ENCODE measurements at places on chromosomes 4 and X.

GRCh38 chr4:181194096-181194495, 1049.1 kb upstream of the TENM3 start:
- no peak for ATAC-seq

DNA sequence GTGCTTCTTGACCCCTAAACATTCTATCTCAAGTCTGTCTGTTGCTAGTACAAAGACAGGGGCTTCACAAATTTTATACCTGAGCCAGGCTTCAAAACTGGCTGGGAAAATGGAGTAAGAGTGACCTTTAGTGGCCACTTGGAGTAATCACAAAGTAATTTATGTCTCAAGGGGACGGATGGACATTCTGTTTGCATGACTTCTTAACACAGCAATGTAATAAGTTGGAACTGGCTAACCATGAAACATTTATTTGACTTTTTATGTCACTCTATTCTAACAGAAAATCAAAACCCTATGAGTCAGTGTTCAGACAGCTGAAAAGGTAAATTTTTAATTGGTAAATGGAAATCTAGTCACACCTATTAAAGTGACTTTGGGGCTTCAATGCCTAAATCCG, 600.6 kb downstream of the ANKRD50 start:
- no peak for ATAC-seq

- no peak for ATAC-seq
Observed at GRCh38 chr4:78483811-78484210, 67.8 kb upstream of the ANXA3 start.

- no peak for ATAC-seq
Observed at GRCh38 chr4:139297001-139297410, 4.3 kb upstream of the NAA15 start.

GRCh38 chr4:67714248-67714583, 13.3 kb upstream of the UBA6 start:
- peak; percentile 92 for ATAC-seq

GRCh38 chr4:145132511-145133098, 34.5 kb downstream of the ABCE1 start:
- peak; percentile 92 for ATAC-seq

GRCh38 chr4:163179207-163179606, 12.5 kb upstream of the NAF1 start:
- no peak for ATAC-seq

GRCh38 chr4:158710814-158711213, 12.4 kb downstream of the PPID start:
- no peak for ATAC-seq

GRCh38 chrX:12967711-12968465, 7.0 kb upstream of the TMSB4X start:
- peak; percentile 70 for ATAC-seq

- no peak for ATAC-seq
Observed at GRCh38 chr4:5746829-5747737, 36.1 kb downstream of the EVC start.

- ATAC-seq = no peak
Observed at GRCh38 chr4:140078366-140078765, 75.6 kb downstream of the MAML3 start.

- peak; percentile 3 for ATAC-seq
Observed at GRCh38 chr4:184310171-184310567, 92.5 kb upstream of the ENPP6 start.

DNA sequence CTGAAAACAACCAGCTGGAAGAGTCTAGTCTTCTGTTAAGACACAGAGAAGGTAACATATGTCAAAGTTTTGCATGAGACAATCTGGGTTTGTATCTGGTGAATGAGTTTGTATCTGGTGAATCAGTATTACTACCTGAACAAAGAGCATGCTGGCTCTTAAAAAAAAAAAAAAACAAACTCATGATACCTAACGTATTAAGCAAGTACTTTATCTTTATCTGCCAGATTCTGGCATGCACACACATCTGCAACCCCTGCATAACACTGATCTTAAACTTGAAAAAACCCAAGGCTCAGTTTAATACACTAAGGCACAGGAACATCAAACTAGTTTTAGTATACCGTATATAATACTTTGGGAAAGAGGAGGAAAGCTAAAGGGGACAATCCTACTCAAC, 5.8 kb downstream of the YTHDC1 start:
- no peak for ATAC-seq

- no peak for ATAC-seq
Observed at GRCh38 chr4:119302073-119302832, 19.7 kb downstream of the FABP2 start.

DNA sequence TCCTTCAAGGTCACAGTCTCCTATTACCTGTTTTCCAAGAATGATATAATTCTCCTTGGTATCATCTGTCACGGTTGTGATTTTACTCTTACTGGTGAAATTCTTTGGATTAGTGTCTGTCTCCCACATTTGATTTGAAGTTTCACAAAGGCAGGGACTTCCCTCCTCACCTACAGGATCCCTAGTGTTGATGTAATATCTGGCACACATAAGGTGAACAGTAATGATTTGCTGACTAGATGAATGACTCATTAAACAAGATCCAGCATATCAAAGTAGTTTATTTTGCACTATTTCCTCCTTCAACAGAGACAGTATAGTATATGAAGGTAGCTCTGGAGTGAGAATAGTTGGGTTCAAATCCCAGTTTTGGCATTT, 135.3 kb upstream of the IL1RAPL2 start:
- no peak for ATAC-seq

GRCh38 chr4:25788703-25789238, 74.0 kb downstream of the SEL1L3 start:
- no peak for ATAC-seq

- ATAC-seq = no peak
Observed at GRCh38 chrX:41542135-41542534, 95.0 kb downstream of the NYX start.

- no peak for ATAC-seq
Observed at GRCh38 chr4:111274060-111274459, 651.2 kb upstream of the PITX2 start.

- ATAC-seq = no peak
Observed at GRCh38 chr4:73669410-73670183, 49.4 kb upstream of the RASSF6 start.

DNA sequence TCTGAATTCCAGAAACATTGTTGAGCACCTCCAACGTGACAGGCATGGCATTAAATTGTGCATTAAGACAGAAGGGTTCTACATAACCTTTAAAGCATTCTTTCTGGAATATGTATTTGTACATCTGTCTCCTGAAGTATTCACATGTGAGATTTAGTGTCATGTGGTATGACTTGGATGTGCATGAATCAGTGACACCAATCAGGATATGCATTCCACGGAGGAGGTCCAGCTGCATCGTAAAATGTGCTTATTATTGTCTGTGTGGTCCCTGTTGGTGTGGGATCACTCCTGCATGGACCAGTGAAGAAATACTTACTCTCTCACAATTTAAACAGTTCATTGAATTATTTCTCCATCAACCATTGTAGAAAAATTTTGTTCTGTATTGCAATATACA, 149.0 kb downstream of the MID1 start:
- ATAC-seq = no peak

- no peak for ATAC-seq
Observed at GRCh38 chrX:154021131-154021611, 1.5 kb upstream of the IRAK1 start.

GRCh38 chrX:38108364-38108763, 102.0 kb downstream of the SYTL5 start:
- no peak for ATAC-seq

- no peak for ATAC-seq
Observed at GRCh38 chrX:12332786-12333347, 194.6 kb downstream of the FRMPD4 start.

- no peak for ATAC-seq
Observed at GRCh38 chr4:83758285-83758684, 222.4 kb downstream of the GPAT3 start.

- ATAC-seq = no peak
Observed at GRCh38 chrX:40154853-40155588, 57.3 kb upstream of the BCOR start.

DNA sequence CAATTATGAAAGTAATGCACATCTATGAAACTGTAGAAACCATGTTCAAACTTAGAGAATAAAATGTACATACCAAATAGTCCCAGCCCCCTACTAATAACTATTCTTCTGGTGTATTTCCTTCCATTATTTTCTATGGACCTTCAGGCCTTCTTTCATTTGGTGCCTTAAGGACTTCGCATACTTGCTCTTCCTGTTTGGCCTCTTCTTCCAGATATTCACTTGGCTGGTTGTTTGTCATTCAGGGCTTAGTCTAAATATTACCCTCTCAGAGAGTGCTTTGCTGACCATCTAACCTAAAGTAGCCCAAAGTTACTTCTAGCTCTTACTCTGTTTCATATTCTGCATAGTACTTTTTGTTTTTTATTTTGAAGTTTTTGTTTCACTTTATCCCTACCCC, 70.3 kb upstream of the ARMCX2 start:
- ATAC-seq = no peak

DNA sequence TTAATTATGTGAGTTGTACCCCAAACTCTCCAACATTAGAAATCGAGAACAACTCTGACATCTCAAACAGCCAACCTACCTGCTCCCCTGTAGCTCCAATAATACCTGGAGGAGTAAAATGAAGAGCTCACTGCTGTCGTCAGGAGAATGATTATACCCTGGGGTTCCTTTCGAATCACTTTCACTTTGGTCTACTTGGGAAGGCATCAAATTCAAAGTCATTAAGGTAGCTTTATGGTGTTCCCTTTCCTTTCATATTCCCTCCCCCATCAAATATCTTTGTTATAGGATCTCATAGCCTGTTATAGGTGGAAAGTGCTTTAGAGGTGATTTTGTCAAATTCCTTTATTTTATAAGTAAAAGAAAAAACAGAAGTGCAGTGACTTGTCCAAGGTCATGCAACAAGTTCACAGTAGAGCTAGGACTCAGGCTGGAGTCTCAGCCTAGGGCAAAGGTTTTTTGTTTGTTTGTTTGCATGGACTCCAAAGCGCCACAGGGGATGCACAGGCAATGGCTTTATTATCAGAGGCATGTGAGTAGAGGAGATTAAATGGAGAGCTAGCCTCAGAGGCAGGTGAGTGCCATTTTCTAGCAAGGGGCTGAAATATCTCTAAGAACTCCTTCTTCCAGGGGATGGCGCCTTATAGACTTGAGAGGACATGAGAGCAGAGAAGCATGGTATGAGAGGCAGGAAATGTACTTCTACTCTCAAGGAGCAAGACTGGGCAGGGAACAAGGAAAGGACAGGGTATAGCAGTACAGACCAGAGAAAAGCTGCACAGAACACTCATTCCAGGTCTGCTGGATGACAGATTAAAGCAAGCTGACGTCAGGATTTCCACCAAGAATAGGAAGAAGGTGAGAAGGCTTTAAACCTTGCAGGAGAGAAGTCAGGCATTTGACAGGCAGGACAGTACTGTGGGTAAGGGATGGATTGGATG, 262.1 kb upstream of the GPC4 start:
- no peak for ATAC-seq

- no peak for ATAC-seq
Observed at GRCh38 chr4:22483551-22483981, 32.3 kb downstream of the ADGRA3 start.

GRCh38 chr4:83890816-83891215, 354.9 kb downstream of the GPAT3 start:
- ATAC-seq = no peak

DNA sequence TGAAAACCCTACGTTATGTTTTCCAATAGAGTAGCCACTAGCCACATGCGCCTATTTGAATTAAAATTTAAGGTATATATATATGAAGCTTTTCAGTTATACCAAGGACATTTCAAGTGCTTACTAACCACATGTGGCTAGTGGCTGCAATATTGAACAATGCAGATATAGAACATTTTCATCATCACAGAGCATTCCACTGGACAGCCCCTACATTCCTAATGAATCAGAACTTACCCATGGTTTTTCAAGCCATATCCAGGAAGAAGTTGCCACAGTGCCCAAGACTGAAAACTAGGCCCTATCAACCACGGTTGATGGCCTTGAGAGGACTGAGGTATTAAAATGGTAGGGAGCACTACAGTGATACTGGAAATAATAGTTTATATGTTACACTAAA, 29.7 kb downstream of the NEK1 start:
- no peak for ATAC-seq

DNA sequence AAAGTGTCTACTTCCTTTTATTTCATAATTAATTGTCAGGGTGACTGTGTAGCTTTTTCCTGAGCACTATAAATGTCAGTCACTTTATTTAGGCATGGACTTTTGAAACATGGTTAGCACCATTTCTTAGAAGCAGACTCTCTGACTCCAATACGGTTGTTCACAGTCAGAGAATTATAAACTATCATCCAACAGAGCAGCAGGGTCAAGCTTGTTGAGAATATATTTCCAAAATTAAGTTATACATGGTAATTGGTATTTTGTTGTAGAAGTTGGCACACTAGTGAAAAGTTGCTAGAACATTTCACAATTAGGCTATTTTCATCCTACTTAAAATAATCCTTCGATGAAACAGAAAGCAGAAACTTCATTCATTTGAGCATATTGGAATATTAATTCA, 1155.5 kb upstream of the IGFBP7 start:
- no peak for ATAC-seq

GRCh38 chr4:153622778-153623240, 61.3 kb upstream of the TLR2 start:
- ATAC-seq = peak; percentile 24

GRCh38 chr4:190121759-190122158, 51.8 kb upstream of the DUX4 start:
- peak; percentile 88 for ATAC-seq

DNA sequence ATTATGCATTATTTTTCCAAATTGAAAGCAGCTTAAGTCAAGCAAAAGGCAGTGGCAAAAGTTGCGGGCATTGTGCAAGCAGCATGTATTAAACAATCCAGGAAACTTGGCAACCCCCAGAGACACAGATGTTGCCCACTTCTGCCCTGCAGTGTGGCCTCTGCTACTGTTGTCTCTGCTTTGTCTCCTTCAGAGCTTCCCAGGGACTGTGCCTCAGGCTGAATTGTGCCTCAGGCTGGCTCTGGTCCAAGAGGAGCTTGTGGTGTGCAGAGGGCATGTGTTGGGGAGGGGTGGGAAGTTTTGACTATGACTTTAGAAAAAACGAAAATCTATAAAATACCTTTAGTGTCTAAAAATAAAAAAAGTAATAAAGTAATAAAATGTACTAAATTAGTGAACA, 201.4 kb downstream of the CCSER1 start:
- no peak for ATAC-seq

DNA sequence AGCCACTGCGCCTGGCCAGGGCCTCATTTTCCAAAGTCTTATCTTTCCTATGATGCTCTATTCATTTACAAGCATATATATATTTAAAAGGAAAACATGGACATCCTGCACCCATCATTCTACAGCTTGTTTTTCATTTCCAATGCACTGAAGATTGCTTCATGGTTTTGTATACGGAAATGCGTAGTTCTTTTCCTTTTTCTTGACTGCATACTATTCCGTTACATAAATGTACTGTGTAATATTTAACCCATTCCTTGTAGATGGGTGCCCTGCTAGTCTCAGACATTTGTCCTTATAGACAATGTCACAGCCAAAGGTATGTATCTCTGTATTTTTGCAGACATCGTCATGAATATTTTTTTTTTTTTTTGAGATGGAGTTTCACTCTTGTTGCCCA, 257.0 kb downstream of the ASMT start:
- ATAC-seq = no peak

DNA sequence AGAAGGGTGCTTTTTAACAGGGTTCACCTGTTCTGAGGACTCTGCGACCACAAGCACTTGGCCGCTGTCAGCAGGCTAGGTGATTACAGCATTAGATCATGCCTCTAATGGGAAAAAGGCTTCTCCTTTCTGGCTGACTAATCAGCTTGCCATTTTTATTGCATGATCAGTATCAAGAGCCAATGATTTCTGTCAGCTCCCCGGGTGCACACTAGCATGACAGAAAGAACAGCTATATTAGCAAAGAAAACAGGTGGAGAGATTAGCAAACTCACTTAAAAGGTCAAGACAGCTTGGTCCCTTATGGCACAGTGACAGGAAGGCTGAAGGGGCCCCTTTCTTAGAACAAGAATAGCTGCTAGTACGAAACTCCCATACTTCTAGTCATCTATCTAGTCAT, 170.0 kb downstream of the SMIM20 start:
- ATAC-seq = peak; percentile 72

All from stimulated activated memory B cell treated with anti-CD40 and anti-IgM and Interleukin-4, amounts not matched to agents 10 μg/mL and 1 μg/mL and 100 μg/mL, for 72 hours (primary cell).